ENCODE measurements at places on chromosomes 13 and 19.

- no peak for DNase-seq
Observed at GRCh38 chr13:30020726-30021312, 170.4 kb upstream of the UBL3 start.

DNA sequence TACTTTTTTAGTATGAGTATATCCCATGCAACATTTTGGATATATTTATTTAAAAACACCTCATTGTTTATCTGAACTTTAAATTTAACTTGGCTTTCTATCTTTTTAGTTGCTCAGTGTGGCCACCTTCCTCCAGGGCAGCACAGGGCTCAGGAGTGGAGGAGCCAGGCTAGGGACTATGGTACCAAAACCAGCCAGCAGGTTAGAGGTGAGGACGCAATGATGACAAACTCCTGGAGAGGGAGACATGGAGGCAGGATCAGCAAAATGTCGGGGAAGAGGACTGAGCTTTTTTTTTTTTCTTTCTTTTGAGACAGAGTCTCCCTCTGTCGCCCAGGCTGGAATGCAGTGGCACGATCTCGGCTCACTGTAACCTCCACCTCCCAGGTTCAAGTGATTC lies 29.6 kb upstream of the CALM3 start:
- DNase-seq, result peak; percentile 10

DNA sequence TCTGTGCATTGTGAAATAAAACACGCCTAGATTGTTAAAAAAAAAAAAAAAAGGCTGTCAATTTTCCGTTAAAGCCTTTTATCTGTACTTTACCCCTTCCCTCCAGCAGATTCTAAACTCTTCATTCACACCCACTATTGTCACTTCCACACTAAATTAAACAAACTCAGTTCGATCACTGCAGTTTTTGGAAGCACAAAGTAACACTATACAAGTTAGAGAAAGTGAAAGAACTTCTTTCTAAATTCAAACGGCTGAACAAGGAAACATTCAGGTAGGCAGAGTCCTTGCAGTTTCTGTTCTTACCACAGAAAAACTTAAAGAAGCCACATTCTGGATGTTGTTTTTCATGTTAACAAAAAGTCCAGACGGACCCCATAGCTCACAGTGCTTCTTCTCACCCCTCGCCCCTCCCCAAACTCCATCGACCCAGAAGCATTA lies 27.5 kb upstream of the UBE2L5 start:
- no peak for DNase-seq

DNA sequence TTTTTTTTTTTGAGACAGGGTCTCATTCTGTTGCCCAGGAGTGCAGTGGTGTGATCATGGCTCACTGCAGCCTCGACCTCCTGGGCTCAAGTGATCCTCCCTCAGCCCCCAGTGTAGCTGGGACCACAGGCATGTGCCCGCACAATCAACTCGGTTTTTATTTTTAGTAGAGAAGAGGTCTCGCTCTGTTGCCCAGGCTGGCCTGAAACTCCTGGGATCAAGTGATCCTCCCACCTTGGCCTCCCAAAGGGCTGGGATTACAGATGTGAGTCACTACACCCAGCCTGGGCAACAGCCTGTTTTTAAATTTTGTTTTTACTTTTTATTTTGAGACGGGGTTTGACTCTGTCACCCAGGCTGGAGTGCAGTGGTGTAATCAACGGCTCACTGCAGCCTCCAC lies 2.3 kb upstream of the KDM4B start:
- DNase-seq, result no peak

GRCh38 chr13:40613192-40613818 lies 53.1 kb downstream of the FOXO1 start:
- peak; percentile 85 for DNase-seq

DNA sequence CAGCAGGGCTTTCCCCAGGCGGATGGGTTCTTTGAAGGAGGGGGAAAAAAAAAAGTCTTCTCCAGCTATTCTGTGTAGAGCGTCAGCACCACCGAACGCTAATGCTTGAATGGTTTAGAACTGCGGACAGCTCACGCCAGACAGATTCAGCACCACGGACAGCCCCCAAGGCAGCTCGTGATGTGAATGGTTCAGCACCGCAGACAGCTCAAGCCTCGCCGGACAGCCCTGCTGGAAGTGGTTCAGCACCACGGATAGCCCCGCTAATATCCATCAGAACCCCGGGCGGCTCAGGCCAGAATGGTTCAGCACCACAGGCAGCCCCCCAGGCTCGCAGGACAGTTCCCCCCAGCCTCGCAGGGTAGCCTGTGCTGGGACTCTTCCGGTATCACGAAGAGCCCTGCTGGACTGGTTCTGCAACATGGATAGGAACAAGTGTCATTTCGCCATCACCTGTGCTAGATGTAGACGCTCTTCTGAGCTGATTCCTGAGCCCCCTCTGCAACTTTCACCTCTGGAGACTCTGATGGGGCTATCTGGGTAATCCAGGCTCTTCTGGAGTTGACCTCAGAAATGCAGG lies 4.9 kb upstream of the SMIM17 start:
- peak; percentile 89 for DNase-seq

DNA sequence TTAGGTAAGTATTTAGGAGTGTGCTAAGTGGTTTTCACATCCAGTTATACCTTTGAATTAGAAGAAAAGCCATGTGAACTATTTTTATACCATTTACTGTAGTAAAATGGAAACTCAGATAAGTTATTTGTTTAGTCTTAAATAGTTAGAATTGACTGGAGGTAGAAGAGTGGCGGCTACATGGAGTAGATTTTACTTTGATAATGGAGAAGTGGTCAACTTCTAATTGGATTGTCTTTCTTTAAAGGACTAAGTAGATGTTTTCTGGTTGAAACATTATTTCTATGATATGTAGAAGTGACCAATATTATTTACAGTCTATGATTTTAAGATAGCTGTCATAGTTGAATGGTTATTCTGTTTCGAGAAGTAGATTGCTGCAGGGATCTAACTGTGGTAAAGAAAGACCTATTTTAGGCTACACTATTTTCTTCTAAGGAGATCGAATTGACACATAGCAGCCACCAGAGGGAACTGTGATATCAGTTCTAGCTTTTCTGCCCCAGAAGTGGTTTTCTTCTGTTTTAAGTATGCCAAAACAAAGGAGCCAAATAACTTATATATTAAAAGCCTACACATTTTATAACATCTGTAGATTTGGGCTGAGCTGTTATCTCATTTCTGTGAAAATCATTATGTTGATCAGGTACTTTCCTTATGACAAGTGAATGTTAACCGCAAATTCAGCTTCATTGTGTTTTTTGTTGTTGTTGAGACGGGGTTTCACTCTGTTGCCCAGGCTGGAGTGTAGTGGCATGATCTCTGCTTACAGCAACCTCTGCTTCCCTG lies 26.1 kb downstream of the ZMYM2 start:
- DNase-seq, result peak; percentile 50

GRCh38 chr13:65594298-65594781 lies 1635.8 kb downstream of the PCDH9 start:
- DNase-seq, result no peak

DNA sequence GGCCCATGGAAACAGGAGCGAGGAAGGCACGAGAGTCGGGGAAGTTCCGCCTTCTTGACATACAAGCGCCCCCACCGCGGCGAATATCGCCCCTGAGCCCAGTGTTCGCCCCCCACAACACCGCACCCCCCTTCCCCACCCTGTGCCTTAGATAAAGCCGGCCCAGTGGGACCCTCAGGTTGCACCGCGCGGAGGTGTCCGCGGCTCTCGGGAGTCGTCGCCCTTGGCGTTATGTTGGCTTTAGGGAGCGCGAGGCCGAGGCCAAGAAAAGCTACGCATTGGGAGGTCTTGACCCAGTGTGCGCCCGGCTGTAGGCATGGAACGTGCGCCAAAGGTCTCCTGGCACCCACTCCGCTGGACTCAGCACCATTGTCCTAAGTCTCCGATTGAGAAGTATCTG lies 603 bp upstream of the ZNF132 start:
- DNase-seq, result no peak

DNA sequence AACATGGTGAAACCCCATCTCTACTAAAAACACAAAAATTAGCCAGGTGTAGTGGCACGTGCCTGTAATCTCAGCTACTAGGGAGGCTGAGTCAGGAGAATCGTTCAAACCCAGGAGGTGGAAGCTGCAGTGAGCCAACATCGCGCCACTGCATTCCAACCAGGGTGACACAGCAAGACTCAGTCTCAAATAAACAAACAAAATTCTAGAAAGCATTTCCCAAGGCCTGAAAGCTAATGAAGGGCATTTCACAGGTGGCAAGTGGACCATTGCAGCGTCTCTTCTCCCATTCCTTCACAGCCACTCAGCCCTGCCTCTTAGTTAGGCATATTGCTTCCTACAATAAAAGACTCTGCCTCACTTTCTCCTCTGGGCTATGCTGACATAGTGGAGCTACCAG lies 13.5 kb upstream of the RXFP2 start:
- DNase-seq, result no peak

GRCh38 chr13:27174766-27175455 lies 3.3 kb upstream of the USP12 start:
- no peak for DNase-seq

- DNase-seq, result no peak
Observed at GRCh38 chr13:26787961-26788360, 27.4 kb upstream of the GPR12 start.

DNA sequence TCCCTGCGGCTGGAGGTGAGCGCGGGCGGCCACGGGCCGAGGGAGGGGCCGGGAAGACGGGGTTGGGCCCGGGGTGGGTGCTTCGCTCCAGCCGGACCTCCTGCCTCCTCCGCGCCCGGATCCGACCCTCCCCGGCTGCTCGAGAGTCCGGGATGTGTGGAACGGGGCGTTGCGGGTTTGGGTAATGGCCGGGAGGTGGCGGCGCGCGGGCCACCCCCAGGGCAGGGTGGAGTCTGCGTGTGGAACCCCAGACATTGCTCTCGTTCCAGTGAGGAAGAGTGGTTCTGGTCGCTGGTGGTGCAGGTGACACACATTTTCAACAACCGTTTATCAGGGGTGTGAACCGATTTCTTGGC lies 38.8 kb downstream of the ARHGEF7 start:
- no peak for DNase-seq

DNA sequence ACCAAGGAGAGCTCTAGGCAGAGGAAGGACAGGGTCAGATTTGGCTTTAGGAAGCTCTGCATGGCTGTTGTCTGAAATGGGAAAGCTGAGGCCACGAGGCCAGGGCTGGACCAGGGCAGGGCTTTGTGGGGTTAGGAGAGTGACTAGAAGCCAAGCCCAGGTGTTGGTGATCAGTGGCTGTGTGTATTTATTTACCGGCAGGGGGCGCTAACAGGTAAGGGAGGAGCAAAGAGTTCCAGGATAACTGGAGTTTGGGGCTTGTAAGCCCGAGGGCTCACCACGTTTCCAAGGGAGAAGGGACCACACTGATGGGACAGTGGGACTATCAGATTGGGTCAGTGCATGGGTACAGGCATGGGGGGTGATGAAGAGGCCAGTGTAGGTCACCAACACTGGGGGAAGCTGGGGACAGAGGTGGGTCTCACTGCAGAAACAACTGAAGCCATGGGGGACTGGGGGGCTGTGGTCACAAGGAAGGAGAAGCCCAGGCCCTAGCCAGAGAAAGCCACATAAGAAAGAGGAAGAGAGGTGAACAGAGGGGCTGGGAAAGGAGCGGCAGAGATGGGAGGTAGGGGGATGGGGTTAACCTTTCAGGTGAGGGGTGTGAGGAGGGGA lies 3.9 kb downstream of the TMEM147 start:
- DNase-seq, result peak; percentile 36

DNA sequence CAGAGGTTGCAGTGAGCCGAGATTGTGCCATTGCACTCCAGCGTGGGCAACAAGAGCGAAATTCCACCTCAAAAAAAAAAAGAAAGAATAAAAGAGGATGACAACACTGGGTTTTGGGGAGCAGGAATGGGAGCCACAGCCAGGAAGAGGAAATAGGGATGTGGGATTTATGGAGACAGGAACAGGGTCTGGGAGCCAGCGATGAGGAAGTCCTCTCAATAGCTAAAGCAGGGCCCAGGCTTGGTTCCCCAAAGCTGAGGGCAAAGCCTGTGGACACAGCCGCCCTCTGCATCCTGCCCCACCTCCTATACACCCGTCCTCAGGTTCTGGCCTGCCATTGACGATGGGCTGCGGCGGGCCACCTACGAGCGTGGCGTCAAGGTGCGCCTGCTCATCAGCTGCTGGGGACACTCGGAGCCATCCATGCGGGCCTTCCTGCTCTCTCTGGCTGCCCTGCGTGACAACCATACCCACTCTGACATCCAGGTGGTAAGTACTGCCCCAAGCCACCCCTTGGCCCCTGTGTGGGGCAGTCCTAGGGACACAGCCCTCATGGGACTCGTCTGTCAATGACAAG lies 13.6 kb downstream of the HIPK4 start:
- no peak for DNase-seq

GRCh38 chr19:54576411-54576976 lies 2.9 kb downstream of the LILRA2 start:
- no peak for DNase-seq

DNA sequence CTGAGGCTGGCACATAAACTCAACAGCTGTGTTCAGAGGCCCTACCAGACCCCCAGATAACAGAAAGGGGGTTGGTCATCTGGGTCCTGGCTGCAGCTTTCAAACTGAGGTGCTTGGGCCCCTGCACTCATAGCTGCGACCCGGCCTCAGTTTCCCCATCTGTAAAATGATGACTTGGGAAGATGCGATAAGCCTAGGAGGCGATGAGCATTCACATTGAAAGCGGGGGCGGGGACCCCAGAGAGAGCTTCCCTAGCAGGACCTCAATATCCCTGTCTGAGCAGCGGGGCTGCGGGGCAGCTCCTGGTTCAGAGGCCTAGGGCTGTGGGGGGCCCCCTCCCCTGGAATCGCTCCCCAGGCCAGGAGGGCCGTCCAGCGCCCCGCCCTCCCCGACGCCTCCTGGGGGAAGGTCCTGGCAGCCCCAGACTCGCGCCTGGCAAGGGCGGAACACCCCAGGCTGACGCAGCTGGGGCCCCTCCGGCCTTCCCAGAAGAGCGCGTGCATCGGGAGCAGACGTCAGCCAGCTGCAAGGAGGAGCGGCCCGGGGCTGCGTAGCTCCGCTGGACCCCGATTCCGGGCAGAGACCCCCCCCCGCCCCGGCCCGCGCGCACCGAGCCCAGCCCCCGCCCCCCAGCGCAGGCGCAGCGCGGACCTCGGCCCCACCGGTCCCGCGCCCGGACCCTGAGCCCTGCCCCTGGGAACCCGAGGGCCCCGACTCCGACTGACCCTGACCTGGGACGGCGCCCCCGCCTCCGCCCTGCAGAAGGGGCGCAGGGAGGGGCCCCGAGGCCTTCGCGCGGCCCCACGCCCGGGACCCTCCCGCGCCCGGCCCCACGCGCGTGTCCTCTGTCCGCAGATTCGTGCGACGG lies 3.5 kb downstream of the FSTL3 start:
- DNase-seq, result peak; percentile 51

- DNase-seq, result peak; percentile 65
Observed at GRCh38 chr19:48489608-48490216, 20.5 kb downstream of the CYTH2 start.

DNA sequence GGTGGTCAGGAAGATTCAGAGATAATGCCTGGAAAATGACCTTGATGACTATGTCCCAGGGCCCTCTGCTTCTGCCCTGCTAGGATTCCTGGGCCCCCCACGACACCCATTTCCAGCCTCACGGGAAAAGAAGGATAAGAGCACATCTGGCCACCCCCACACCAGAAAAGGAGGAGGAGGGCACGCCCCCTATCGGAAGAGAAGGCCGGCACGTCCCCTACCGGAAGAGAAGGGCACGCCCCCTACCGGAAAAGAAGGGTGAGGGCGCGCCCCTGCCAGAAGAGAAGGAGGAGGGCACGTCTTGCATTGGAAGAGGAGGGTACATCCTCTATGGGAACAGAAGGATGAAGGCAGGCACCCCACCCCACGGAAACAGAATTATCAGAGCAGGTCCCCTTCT lies 84.3 kb downstream of the IER2 start:
- DNase-seq, result no peak

GRCh38 chr19:47473336-47473735 lies 1.6 kb upstream of the SLC8A2 start:
- DNase-seq, result no peak

- peak; percentile 66 for DNase-seq
Observed at GRCh38 chr13:24605923-24606372, 74.3 kb upstream of the ATP12A start.

Data from dermis microvascular lymphatic vessel endothelial cell (primary cell).